HFFc6 (cell line): ENCODE measurements at places on chromosomes 1 and 21. TPM values are rescaled to one million over a fixed set of nuclear protein-coding genes. Genes with fewer than 3 reads are reported as not detected.

Gene GIPC2
- 0.23 and 0.70 TPM in 2 replicates for total RNA-seq

Gene PDZK1IP1
- total RNA-seq, result not detected in 3 replicates

Gene DDX20
- total RNA-seq, result 12.0 to 15.6 TPM (median 15.5 TPM) in 3 replicates

Gene RC3H1
- total RNA-seq, result 22.3 to 23.2 TPM (median 22.3 TPM) in 3 replicates

DNA sequence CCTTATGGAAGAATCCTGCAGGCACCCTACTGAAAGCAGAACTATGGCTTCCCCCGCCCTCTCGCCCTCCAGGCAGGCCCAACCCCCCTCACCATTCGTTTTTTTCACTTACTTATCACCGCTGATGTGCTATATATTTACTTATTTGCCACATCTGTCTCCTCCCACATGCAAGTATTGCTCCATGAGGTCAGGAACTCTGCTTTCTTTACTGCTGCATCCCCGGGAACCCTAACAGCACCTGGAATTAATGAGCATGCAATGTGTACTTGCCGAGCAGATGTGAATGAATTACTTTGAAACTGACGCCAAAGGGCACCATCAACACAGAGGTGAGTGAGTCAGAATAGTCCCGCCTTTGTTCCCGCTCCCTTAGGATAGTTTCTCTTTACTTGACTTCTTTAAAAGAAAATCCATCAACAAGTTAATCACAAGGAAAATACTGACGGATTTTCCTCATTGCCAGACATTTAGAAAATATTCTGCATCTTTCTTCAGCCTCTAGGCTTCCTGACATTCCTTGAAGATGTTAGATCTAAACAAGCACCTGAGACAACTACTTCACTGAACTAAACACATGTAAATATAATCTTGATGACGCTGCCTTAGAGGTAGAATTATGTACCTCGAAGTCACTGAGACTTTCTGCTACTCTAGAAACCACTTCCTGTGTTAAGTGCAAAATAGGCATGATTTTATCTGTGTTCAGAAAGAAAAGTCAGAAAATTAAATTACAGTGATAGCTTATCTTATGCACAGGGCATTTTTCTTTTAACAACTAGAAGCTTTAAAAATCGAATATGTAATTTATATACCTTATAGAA lies 17.5 kb upstream of the RAB4A start:
- DNase-seq, result no peak

DNA sequence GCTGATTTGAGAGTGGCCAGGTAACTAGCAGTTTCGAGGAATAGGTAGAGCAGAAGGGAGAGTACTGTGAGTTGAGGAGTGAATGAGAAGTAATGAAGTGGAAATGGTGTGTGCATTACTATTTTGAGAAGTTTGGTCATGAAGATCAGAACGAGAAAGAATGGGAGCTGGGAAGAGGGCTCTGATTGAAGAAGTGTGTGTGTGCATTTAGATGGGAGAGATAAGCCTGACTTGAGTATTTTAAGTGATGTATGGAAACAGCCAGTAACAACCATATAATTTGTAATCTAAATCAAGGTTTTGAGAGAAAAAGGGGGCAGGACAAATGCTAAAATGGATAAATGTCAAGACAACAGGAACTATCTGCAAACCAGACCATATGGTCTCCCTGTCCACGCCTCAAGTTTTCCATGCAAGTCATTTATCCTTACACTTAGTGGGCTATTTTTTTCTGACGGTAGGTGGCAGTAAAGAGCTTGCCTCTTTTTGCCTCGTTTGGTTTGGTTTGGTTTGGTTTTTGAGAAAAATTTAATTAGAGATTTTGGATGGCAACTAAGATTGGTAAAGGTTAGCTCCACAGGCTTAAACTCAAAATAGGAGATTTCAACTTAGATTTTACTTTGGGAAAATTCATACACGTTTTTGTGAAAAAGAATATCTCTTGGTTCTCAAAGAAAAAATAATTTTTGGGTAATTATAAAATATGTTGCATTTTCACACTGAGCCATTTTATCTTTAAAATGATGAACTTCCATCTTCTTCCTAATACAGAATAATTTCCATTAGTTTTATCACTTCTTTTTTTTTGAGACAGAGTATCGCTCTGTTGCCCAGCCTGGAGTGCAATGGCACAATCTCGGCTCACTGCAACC lies 9.5 kb upstream of the B3GALNT2 start:
- peak; percentile 70 for DNase-seq

DNA sequence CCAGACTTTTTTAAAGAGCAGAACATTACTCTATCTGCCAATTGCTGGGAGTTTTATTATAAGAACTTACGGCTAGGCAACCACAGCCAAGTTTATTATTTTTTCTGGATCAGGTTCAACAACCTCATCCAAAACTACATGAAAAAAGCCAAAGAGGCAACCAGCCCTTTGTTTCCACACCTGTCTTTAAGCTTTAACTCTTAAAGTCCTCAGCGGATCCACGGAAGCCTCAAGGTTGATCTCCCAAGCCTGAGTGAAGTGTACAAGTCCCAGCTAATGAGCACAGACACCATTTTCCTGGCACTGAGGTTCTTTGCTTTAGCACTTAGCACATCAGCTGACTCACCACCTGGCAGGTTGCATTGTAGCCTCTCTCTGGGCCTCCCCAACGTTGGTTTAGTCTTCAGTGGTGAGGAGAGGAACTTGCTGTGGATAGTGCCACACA lies 143.1 kb downstream of the TGFBR3 start:
- DNase-seq, result no peak

DNA sequence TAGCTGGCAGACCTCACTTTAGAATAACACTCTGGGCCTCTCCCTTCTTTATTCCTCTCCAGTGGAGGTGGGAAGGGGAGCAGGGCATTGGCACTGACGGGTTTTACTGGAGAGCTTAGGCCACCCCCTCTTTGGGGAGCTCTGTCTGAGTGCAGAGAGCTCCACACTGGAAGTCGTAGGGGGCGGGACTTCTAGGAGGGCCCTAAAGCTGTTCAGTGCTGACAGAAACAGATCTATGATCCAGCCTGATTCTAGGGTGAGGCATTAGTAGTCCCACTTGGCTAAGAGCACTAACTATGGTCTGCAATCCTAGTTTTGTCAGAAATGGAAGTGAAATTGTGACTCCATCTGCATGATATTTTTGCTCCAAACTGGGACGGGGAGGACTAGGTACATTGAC lies 138.7 kb downstream of the MIS18A start:
- DNase-seq, result no peak

- DNase-seq, result peak; percentile 2
Measured at GRCh38 chr1:192263436-192263835, 53.4 kb upstream of the RGS21 start.

GRCh38 chr1:4428711-4429110 lies 225.7 kb upstream of the AJAP1 start:
- DNase-seq, result no peak

GRCh38 chr21:34844924-34845238 lies 176.1 kb downstream of the CLIC6 start:
- no peak for DNase-seq

DNA sequence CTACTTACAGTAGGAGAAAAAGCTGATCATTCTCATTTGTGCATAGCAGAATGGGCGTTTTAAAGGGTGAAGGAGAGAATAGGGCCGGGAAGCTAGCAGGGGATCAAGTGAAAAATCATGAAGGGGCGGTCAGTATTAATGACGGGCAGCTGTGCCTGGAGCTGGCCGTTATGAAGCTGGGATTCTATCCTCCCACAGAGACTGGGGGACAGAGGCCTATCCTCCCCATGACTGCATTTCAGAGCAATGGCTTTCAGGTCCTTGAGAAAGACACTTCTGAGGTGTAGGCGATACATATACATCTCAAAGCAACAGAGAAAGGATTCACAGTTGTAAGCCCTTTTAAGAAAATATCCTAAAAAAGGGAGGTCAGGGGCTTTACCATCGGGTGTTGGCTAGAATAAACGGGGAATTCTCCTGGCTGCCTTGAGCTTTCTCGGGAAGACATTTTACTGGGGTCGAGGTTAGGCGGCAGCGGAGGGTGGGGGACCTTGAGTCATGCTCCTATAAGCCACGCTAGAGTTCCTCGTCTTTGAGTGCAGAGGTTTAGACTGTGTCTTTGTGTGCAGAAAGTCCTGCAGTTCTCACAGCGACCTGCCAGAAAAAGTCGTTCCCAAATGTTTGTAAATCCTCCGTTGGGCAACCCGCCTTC lies 559 bp upstream of the MTARC2 start:
- no peak for DNase-seq

- DNase-seq, result peak; percentile 11
Measured at GRCh38 chr1:8987881-8988617, 38.2 kb downstream of the SLC2A7 start.

DNA sequence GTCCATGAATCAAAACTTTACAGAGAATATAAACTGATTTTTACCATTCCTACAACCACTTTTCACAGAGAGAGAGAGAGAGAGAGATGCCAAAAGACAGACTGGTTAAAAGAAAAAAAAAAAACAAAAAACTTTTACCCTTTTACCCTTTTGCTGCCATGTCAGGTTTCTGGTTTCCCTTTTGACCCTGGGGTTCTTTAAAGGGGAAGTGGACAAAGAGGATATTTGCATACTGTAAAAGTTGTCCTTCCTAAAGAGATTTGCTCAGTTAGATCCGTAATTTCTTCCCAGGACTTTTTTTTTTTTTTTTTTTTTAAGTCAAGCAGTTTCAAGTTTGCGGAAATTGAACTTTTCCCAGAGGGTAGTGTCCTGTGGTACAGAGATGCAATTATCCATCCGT lies 287.8 kb upstream of the RGS18 start:
- DNase-seq, result no peak

DNA sequence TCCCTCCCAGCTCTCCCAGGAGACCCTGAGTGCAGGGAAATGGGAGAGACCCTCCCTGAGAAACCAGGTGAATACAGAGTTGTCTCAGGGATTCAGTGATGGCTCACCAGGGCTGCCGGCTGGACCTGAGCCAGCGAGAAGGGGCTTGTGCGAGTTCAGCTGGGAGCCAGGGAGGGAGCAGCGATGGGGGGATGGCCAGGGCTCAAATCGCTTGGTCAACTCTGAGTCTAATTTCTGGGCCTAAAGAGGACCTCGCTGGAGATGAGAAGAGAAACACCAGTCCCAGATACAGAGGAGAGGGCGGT lies 6.5 kb downstream of the FCGR2A start:
- no peak for DNase-seq
